ENCODE measurements at places on chromosomes 4 and X. TPM values are rescaled to one million over a fixed set of nuclear protein-coding genes. Genes with fewer than 3 reads are reported as not detected.

CDS1 gene
- total RNA-seq, result 0.34 TPM

LRP2BP gene
- total RNA-seq, result 0.34 TPM

SOX3 gene
- total RNA-seq, result 0.15 TPM

CFAP47 gene
- not detected for total RNA-seq

TEX13D gene
- total RNA-seq, result not detected

HPGDS gene
- not detected for total RNA-seq

MAGEB10 gene
- total RNA-seq, result not detected

REELD1 gene
- total RNA-seq, result not detected

ENPEP gene
- total RNA-seq, result 0.15 TPM

SPACA5 gene
- total RNA-seq, result not detected

TMPRSS11A gene
- not detected for total RNA-seq

AFF2 gene
- total RNA-seq, result 0.17 TPM

UBQLN2 gene
- 18.2 TPM for total RNA-seq

GPAT3 gene
- total RNA-seq, result 2.4 TPM

TRPC5OS gene
- total RNA-seq, result not detected
